Stimulated activated CD8-positive, alpha-beta memory T cell treated with anti-CD3 and anti-CD28 coated beads, Interleukin-7, amount 100 ng/mL, for 1 hour (primary cell): ENCODE measurements at places on chromosomes 4 and X.

- no peak for DNase-seq
Observed at GRCh38 chr4:170007113-170007512, 19.1 kb downstream of the MFAP3L start.

DNA sequence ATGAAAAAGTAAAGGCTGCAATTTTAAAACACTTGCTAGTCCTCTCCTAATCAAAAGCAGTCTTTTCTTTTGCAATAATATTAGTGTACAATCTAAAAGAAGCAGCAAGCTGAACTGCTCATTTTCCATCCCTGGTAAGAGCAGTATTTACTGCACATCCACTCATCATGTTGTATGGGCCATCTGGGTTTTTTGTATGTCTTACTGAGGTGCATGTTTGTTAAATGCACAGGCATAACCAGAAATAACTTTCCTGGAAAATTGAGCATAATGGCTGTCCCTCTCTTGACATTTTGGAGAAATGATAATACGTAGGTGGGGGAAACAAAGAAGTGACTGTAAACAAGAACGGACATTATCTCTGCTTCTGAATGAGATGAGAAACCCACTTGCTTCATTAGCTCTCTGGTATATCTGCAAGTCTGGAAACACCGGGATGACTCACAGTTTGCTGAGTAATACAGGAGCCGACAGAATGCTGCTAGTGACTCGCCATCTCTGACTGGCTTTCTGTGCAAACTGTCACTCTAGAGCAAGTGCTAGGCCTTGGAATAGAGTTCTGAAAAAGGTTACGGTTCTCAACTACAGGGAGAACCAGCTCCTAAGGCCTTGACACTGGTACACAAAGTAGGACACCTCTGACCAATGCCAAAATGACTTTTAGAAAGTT is 85.7 kb upstream of the MTM1 start:
- no peak for DNase-seq

GRCh38 chrX:152276277-152276676 is 137.9 kb upstream of the MAGEA10 start:
- no peak for DNase-seq

DNA sequence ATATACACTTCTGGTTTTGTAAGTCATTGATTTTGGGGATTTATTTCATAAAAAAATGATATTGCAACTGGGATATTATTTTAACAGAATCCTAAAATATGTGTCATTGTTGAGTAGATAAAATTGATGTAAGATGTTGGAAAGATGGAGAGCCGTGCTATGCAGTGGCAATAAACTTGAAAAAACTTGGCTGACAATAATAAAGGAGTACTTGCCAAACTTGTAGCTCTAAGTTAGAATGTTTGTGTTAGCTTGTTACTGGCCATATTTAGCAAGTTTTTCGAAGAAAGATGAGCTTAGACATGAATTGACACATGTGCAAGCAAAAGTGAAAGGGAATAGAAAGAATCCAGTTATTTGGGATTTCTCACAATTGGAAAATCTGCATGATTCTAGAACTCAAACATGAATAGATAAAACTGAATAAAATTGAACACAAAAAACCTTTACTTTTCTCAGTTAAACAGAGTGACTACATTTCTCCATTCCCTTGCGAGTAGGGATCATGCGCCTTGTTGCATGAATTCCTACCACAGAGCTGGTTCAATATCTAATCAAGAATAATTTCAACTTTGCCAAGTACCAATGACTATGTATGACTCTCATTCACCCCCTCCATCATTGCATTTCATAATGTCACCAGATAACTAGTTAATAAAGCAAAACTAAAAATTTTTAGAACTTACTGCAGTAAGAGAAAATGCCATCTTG is 327.8 kb downstream of the CAMK2D start:
- no peak for DNase-seq

DNA sequence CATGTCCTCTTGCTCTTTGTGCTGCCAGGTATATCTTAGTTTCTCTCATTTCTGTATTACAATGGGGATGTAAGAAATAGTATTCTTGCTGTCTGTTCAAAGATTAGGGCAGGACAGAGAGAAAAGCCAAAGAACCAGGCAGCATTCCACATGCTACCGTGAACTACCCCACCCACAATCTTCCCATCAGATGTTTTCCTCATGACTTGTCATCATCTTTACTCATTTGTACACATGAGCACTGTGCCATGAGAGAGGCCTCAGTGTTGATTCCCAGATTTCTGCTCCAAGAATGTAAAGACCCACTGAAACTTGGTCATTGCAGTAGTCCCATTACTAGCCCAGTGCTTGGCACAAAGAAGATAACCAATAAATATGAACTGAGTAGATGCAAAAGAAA is 354.6 kb upstream of the RASGEF1B start:
- DNase-seq, result no peak

GRCh38 chr4:89162496-89162895 is 51.2 kb downstream of the TIGD2 start:
- no peak for DNase-seq

GRCh38 chrX:115560211-115560977 is 580 bp upstream of the PLS3 start:
- no peak for DNase-seq

GRCh38 chr4:184263461-184263860 is 45.8 kb upstream of the ENPP6 start:
- DNase-seq, result no peak

- no peak for DNase-seq
Observed at GRCh38 chr4:101853028-101853427, 62.5 kb downstream of the BANK1 start.

DNA sequence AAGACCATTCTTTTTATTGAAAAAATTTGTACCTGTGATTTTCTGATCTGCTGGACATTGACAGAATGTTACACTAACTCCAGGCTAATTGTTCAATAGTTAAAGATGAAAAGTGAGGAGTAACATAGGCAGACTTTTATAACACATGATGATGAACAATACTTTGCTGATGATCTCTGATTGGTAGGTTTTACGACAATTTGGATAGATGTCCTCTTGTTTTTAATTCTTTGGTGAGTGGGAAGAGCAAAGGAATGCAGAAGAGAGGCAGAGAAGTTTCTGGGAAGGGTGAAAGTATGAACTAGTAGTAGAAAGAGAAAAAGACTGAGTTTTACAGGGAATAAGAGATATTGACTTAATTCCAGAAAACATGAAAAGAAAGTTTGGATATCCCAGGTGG is 267.3 kb upstream of the HAND2 start:
- DNase-seq, result no peak

- DNase-seq, result no peak
Observed at GRCh38 chrX:155023907-155024833, 1.6 kb upstream of the F8 start.

- DNase-seq, result no peak
Observed at GRCh38 chr4:126727461-126727860, 905.3 kb upstream of the INTU start.

- no peak for DNase-seq
Observed at GRCh38 chrX:84078991-84079390, 109.0 kb downstream of the RPS6KA6 start.

- DNase-seq, result no peak
Observed at GRCh38 chrX:136572030-136572429, 40.0 kb downstream of the VGLL1 start.

DNA sequence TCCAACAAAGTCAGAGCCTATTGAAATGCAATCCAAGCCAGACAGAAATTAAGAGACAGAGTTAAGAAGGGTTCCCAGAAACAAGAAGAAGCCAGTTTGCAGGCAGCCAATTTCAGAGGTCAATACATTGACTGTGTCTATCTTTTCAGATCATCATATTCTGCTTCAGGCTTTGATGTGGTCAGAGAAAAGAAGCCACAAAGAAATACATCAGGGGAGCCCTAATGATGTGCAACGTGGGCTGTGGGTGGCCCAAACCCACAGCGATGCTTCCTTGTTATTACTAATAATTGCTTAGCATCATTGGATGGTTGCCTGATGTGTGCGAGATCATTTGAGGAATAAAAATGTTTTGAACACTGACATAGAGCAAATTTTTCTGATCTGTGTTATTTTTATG is 99.0 kb upstream of the DUSP21 start:
- no peak for DNase-seq

DNA sequence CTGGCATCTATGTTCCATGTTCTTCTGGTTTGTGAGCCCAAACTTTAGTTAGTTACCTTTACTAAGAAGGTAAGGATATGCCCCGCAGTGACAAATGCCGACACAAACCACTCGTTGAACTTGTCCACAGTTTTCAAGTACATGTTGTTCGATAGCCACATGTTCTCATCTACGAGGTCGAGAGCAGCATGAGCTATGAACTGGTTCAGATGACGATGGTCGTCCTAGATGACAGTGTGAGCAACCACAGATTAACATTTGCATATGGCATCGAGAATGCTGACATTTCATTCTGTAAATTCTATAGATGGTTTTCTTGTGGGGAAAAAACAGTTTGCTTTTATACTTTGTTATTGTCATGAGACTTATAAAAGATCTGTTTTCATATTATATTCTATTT is 18.0 kb downstream of the TRAPPC2 start:
- DNase-seq, result no peak

GRCh38 chrX:147847999-147848398 is 63.7 kb upstream of the FMR1 start:
- DNase-seq, result no peak

DNA sequence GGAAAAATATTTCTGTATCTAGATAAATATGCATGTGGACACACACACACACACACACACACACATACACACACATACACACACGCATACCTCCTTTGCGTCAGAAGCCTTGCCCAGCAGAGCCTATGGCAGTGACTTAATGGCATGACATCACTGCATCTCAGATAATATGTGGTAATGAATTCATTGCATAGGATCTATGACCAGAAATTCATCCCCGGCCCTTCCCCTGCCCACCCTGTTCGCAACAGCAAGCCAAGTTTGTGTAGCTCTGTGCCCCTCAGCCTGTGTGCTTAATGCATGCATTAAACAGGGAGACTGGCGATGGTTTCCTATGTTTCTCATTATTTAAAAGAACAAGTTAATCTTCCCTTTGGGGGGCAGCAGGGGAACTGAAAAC is 120.7 kb downstream of the NKX6-1 start:
- DNase-seq, result no peak

DNA sequence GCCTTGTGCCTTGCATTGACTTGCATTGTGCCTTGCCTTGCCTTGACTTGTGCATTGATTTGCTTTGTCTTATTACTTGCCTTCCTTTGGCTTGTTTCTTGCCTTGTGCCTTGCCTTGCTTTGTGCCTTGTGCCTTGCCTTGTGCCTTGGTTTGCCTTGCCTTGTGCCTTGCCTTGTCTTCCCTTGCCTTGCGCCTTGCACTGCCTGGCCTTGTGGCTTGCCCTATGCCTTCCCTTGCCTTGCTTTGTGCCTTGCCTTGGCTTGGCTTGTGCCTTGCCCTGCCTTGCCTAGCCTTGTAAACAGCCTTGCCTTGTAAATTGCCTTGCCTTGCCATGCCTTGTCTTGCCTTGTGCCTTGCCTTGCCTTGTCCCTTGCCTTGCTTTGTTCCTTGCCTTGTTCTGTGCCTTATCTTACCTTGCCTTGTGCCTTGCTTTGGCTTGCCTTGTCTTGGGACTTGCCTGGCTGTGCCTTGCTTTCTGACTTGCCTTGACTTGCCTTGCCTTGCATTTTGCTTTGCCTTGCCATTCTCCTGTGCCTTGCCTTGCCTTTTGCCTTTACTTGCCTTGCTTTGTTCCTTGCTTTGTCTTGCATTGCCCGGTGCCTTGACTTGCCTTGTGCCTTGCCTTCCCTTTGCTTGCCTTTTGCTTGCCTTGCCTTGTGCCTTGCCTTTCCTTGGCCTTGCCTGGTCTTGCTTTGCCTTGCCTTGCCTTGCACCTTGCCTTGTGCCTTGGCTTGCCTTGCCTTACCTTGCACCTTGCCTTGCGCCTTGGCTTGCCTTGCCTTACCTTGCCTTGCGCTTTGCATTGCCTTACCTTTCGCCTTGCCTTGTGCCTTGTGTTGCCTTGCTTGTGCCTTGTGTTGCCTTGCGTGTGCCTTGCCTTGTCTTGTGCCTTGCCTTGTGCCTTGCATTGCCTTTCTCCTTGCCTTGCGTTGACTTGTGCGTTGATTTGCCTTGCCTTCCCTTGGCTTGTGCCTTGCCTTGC is 97.5 kb downstream of the TAB3 start:
- DNase-seq, result no peak

- no peak for DNase-seq
Observed at GRCh38 chr4:89685690-89686089, 151.3 kb downstream of the SNCA start.

GRCh38 chr4:152166567-152166966 is 369.3 kb downstream of the FBXW7 start:
- DNase-seq, result no peak

- DNase-seq, result no peak
Observed at GRCh38 chrX:19649226-19649995, 134.1 kb upstream of the MAP3K15 start.

DNA sequence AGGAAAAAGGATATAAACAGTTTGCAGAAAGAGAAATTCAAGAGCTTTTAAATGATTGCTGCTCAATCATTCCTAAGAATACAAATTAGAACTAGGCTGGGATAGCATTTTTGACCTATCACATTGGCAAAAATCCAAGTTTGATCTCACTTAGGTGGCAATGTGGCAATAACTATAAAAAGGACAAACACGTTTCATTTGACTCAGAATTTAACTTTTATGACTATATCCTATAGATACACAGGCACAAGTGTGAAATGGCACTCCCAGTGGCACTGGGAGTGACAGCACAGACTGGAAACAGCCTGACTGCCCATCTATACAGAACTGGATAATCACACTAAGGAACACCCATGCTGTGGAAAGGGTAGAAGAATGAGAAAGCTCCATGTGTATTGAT is 11.1 kb downstream of the CENPU start:
- DNase-seq, result no peak

- no peak for DNase-seq
Observed at GRCh38 chr4:40731792-40732245, 17.9 kb upstream of the NSUN7 start.

DNA sequence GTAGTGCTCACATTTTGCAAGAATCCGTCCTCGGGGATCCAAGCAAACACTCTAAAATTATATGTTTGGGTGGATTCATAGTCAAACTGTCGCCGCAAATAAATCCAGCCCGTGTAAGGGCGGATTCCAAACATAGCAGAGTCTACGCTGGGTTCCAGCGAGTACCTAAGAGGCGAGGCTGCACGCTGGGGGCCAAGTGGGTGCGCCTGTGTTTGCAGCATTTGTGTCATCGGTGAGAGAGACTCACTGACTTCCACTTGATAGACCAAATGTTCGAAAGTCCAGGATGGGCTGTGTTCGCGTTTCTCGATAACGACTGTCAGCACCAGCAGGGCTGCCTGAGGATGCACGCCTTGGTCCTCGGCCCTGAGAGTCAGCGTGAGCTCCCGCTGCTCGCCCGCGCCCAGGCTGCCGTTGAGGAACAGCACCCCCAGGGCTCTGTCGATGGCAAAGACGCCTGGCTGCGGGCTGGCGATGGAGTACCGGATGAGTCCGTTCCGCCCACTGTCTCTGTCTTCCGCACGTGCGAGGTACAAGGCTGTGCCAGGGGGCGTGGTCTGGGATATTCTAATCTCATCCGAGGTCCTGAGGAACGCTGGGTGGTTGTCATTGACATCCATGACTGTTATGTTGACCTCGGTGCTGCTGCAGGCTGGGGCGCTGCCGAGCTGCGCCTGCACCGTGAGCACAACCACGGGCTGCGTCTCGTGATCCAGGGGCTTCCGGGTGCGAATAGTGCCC is 158.7 kb downstream of the DCHS2 start:
- peak; percentile 0 for DNase-seq
